ENCODE measurements at places on chromosomes 7 and 10. TPM values are rescaled to one million over a fixed set of nuclear protein-coding genes. Genes with fewer than 3 reads are reported as not detected.

The GCK gene
- total RNA-seq = 2.3 TPM

DNA sequence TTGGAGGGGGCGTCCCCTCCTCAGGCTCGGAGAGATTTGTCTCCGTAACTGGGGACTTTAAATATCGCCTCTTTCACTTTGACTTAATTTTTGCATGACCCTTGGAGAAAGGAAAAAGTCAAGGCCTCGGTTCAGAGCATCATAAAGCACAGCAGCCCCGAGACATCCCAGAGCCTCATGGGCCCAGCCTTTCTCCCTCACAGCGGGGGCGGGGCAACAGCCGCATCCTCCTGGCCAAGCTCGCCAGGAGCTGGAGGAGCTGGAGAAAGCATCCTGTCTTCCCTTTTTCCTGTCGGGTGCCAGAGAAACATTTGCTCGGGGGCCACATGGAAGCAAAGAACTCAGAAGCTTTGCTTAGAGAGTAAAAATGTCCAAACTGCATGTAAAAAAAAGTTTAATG, 43.6 kb upstream of the DPYSL4 start:
- H3K27me3 ChIP-seq = no peaks in the 10 kb centered on the region
- H3K36me3 ChIP-seq = no peaks in the 10 kb centered on the region
- no peak for DNase-seq
- H3K4me1 ChIP-seq = no peaks in the 10 kb centered on the region
- H3K27ac ChIP-seq = no peak overlapping the region

- no peaks in the 10 kb centered on the region for H3K36me3 ChIP-seq
- H3K27ac ChIP-seq = no peak overlapping the region
- no peaks in the 10 kb centered on the region for H3K27me3 ChIP-seq
- H3K4me1 ChIP-seq = peaks cover 4% of the 10 kb centered on the region
These were observed 101.2 kb downstream of the DNMBP start for GRCh38 chr10:99908512-99908911.

The PAX4 gene
- total RNA-seq = not detected

The PTPRZ1 gene
- total RNA-seq = not detected

The ECD gene
- 35.2 TPM for total RNA-seq

DNA sequence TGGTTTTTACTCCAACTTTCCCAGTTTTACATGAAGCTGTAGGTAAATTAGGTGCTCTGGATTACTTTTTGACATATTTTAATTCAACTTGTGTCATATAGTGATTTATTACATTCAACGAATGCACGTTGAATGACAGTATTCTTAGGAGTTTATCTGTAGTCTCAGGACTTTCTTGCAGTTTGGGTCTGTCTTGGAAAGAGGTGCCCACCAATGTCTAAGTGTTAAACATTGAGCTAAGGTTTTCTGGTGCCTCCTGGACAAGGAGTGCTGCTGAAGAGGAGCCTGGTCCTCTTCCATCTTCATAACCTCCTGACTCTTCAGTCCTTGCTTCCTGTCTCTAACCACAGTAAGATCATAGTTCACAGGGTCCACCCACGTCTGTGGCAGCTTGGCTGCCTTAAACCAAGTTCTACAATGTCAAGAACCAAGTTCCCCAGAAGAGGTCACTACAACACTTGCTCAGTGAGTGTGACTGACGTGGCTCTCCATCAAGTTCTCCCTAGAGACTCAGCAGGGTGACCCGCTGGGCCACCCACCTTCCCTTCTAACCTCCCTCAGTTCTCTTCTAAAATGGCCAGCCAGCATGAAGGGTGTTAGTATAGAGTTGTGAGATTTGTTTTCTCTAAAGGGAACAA, 6.1 kb downstream of the NPY start:
- peak; percentile 32 for DNase-seq
- no peaks in the 10 kb centered on the region for H3K36me3 ChIP-seq
- peaks cover 8% of the 10 kb centered on the region for H3K4me1 ChIP-seq
- no peak overlapping the region for H3K27ac ChIP-seq
- peaks cover 57% of the 10 kb centered on the region for H3K27me3 ChIP-seq

DNA sequence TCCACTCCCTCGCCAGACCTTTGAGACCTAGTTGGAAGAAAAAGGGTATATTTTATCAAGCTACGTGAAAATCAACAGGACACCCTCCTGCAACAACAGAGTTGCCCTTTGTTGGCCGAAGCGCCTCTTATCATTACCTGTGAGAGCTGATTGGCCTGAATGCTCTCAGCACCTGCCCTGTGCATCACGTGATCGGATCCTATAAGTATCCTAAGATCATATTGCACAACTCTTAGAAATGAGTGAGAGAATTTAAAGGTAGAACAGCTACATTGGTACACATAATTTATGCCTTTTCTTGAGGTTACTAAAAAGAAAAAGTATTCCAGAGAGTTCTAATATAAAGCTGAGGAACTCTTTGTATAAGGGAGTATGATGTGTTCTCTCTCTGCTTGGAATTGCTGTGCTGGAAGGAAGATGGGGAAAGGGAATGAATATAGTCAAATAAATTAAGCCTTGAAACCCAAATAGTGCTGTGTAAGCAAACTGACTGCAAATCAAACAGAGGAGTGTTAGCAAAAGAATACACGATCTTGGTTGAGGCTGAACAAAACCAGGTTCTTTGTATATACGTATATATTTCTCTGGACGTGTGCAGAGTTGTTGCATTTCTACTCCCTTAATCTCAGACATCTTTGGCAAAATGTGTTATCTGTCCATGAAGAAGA, 69.3 kb downstream of the LRRC4 start:
- H3K36me3 ChIP-seq = peaks cover 38% of the 10 kb centered on the region
- peaks cover 11% of the 10 kb centered on the region for H3K4me1 ChIP-seq
- H3K4me3 ChIP-seq = no peak overlapping the region
- no peak overlapping the region for H3K27ac ChIP-seq
- no peak for DNase-seq

The PKD2L1 gene
- not detected for total RNA-seq

- H3K4me1 ChIP-seq = peaks cover 33% of the 10 kb centered on the region
- H3K27ac ChIP-seq = no peak overlapping the region
- no peak for DNase-seq
- peaks cover 8% of the 10 kb centered on the region for H3K27me3 ChIP-seq
- no peaks in the 10 kb centered on the region for H3K36me3 ChIP-seq
- H3K4me3 ChIP-seq = no peak overlapping the region
These were observed 37.0 kb upstream of the LRRC17 start for GRCh38 chr7:102875700-102876295.

The EPO gene
- total RNA-seq = 0.14 TPM

- H3K36me3 ChIP-seq = no peaks in the 10 kb centered on the region
- no peak for DNase-seq
- H3K4me3 ChIP-seq = no peak overlapping the region
These were observed 196.4 kb upstream of the VSTM2A start for GRCh38 chr7:54345746-54346145.

Data from activated T-helper 2 cell treated with anti-CD3 and anti-CD28 coated beads, Interferon-gamma antibody, Interleukin-2, Interleukin-4, amounts not matched to agents 10 μg/mL and 5 μg/mL and 100 μg/mL, durations not matched to agents 14 hours and 24 hours and 36 hours (primary cell).